Activated T-helper 1 cell treated with Interleukin-2 at 50 U/mL for 16 hours (primary cell): ENCODE measurements at places on chromosomes 3 and 15.

DNA sequence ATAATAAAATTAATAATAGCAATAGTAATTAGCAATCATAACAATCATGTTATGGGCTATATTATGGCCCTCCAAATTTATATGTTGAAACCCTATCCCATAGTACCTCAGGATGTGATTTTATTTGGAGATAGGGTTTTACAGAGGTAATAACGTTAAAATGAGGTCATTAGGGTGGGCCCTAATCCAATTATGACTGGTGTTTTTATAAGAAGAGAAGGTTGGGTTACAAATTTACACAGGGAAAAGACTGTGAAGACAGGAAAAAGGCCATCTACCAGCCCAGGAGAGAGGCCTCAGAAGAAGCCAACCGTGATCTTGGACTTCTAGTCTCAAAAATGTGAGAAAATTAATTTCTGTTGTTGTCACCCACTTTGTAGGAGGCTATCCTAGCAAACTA, 353.1 kb downstream of the CHL1 start:
- no peak for DNase-seq

- DNase-seq = no peak
These were observed 85.3 kb downstream of the HHLA2 start for GRCh38 chr3:108381529-108382140.

- no peak for DNase-seq
These were observed 317.3 kb downstream of the TLE3 start for GRCh38 chr15:69780374-69780773.

- DNase-seq = no peak
These were observed 3.1 kb downstream of the MYRIP start for GRCh38 chr3:39812537-39812936.

DNA sequence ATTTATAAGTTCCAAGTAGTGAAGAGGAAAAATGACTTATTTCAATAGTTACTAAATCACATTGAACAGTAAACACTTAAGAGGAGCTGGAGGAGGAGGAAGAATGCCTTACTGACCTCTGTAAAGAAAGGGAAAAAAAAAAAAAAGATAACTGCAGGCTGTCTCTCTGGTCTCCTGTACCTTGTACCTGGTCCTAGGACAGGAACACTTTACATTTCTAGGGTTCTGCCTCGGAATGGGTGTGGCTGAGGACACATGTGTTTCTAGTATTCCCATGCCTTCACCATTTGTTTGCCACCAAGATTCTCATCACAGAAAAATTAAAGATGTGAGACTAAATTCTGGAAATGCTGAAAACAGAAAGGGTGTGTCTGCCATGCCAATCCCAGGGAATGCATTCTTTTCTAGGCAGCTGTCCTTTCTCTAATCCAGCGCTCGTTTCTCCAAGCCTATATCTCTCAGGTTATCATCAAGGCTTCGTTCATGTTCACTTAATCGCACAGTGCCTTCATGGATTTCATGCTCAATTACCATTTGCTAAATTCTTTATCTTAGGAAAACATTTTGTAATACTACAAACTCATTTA, 1208.3 kb downstream of the OTOL1 start:
- no peak for DNase-seq

GRCh38 chr15:31077181-31077580, 24.3 kb downstream of the TRPM1 start:
- no peak for DNase-seq

- DNase-seq = no peak
These were observed 61.7 kb upstream of the PIAS1 start for GRCh38 chr15:67992411-67992810.

DNA sequence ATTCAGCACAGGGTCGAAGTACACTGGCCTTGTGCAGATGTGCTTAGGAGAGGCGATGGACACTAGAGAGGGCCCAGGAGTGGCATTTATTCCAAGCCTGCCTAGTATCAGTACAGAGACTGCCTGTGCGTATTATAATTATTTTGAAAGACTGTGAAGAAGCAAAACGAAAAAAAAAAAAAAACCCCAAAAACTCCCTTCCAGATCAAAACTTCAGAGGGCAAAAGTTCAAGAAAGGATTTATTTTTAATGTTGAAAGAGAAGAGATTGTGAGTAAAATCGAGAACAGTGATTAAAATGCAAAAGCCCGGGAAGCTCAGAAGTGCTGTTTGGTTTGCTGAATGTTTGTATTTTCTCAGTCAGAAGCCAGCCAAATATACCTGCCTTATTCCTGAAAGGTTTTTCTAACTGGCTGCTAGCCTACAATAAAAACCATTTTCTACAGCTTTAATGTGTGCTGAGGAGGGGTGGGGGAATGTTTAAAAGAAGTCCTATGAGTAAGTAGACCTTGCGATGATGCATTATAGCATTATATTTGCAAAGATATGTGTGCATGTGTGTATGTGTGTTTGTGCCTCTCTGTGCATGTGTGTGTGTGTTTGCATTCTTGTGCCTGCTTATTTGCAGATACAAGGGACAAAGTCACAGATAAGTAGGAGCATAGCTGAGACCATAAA, 19.3 kb upstream of the LZTFL1 start:
- no peak for DNase-seq

GRCh38 chr3:113754494-113755159, 7.8 kb downstream of the ATP6V1A start:
- no peak for DNase-seq

GRCh38 chr15:101435761-101436160, 53.7 kb downstream of the PCSK6 start:
- no peak for DNase-seq

GRCh38 chr15:49918121-49918520, 200.9 kb downstream of the ATP8B4 start:
- no peak for DNase-seq

GRCh38 chr3:195591220-195591619, 7.5 kb upstream of the APOD start:
- DNase-seq = no peak

GRCh38 chr3:178849199-178849910, 222.3 kb downstream of the ZMAT3 start:
- no peak for DNase-seq
